Brain (organoid and tissue), 16 donors: ENCODE measurements at places on chromosomes 1 and 21.

DNA sequence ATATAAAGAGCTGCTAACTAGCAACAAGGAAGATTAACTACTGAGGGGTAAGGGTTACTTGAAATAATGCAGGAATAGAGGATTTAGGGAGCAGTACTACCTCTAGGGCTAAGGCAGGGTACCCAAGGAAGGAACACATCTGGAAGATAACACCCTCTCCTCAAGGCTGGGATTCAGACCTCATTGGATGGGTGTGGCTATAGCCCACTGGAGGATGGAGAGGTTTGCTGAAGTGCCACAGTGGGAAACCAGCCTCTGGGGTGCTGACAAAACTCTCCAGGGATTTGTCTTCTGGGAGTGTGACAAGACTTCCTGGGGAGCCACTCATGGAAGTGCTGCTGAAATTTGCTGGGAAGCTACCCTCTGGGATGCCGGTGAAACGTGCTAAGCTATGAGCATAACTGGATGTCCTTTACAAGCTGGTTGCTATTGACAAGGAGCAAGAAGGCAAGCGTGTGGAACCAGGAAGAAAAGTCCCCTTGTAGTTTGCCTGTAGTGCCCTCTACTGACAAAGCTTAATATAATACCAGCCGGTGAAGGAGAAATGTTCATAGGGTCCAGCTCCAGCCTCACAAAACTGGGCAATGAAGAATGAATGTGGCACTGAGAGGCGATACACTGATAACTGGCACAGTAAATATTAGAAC lies 122.8 kb upstream of the USP24 start:
- peak; percentile 9 for DNase-seq

DNA sequence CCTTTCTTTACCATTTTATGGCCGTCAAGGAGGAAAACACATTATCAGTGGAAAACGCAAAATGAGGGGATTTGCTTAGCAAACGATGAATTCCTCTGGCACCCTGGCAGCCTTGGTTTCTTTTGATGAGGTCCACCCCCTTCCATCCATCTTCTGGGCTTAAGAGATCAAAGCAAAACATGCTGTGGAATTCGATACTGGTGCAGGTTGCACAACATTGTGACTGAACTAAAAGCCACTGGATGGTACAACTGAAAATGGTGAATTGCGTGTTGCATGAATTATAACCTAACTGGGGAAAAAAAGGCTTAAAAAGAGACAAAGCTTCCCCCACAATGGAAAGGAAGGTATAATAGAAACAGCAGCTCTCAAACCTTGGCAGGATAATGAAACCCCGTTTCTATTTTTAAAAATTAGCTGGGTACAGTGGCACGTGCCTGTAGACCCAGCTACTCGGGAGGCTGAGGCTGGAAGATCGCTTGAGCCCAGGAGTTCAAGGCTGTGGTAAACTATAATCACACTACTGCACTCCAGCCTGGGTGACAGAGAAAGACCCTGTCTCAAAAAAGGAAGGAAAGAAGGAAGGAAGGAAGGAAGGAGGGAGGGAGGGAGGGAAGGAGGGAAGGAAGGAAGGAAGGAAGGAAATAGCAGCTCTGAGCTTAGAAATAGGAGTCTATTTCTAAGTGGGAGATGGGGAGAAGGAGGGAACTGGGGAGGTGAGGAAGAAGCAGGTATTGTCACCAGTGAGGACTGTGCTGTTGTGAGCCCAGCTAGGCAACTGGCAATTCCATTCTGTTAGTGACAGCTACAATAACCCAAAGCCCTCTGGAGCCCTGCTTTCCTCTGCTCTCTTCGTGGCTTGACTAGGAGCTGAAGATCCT lies 29.0 kb upstream of the LGALS8 start:
- no peak for DNase-seq

GRCh38 chr1:4380564-4381168 lies 273.7 kb upstream of the AJAP1 start:
- no peak for DNase-seq

GRCh38 chr21:27507695-27508094 lies 540.8 kb upstream of the ADAMTS5 start:
- DNase-seq = no peak

DNA sequence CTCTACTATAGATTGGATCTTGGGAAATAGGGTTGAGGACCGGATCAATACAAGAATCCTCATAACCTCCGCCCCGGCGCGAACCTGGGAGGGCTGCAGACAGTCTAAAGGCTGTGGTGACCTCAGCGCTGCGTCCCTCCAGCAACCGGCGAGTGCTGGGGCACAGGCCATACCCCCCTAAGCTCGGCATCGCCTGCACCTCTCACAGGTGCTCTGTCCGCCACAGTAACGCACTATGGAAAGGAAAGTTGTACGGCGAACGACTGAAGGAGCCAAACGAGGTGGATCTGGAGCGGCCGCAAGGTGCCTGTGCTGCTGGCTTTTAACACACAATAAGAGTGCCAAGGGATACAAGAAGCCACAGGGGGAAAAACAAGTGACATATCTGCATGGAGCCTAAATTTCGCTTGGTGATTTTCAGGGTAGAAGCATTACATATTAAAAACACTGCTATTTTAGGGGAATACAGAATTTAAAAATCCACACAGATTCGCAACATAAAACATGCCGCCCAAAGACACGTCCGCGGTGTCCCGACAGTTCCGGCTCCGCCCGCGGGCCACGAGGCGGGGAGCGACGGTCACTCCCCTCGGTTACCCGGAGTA lies 1.4 kb upstream of the RBM15 start:
- DNase-seq = no peak

GRCh38 chr1:204042516-204042915 lies 30.4 kb upstream of the SOX13 start:
- no peak for DNase-seq

DNA sequence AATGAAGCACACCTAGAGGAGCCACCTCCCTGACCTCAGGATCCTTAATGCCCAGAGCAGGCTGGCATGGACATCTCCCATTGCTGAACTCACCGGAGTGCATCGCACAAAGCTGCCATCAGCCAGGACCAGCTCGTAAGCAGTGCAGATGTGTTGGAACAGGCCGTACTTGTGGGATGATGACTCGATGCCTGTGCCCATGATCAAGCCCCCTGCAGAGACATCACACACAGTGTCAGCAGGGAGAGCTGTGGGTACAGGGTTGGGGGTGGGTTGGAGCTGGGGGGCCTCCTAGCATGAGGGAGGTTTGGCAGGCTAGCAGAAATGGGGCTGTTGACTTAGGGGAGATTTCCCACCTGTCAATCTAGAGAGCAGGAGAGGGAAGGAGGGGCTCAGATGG lies 12.0 kb downstream of the DHCR24 start:
- no peak for DNase-seq

GRCh38 chr21:44405948-44406872 lies 49.1 kb upstream of the LRRC3 start:
- DNase-seq = no peak
